ENCODE measurements at places on chromosomes 2 and 18. TPM values are rescaled to one million over a fixed set of nuclear protein-coding genes. Genes with fewer than 3 reads are reported as not detected.

The CIB4 gene
- not detected for total RNA-seq

The KRTCAP3 gene
- total RNA-seq = 9.1 TPM

The RAB27B gene
- 3.5 TPM for total RNA-seq

The SERPINB3 gene
- total RNA-seq = not detected

The IL1RL1 gene
- total RNA-seq = 0.99 TPM

GRCh38 chr18:23694637-23695430 is 5.6 kb downstream of the LAMA3 start:
- no peak for DNase-seq

DNA sequence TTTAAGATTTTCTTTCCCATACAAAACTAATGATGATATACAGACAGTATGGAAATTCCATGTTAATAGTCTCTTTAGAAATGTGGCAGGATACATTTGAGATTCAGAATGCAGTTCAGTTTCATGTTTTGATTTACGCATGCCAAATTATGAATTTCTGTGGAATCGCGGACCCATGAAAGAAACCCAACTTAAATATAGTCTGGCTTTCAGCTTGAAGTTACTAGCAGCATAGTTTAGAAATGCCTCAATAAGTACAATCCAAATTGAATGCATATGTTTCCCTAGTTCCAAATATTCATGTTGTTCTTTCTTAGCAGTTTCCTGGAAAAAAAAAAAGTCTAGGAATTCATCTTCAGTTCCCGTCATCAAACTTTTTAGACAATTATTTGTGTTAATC is 164.1 kb upstream of the RASGRP3 start:
- DNase-seq = no peak
